Right cardiac atrium (tissue), 5 donors: ENCODE measurements at places on chromosomes 12 and 14.

GRCh38 chr14:66070542-66071319 lies 415.4 kb upstream of the CCDC196 start:
- peak; percentile 65 for DNase-seq

GRCh38 chr12:19263672-19264071 lies 134.1 kb downstream of the PLEKHA5 start:
- DNase-seq = no peak

- DNase-seq = no peak
These were observed 5.8 kb downstream of the KERA start for GRCh38 chr12:91052026-91052425.

GRCh38 chr12:25590011-25590721 lies 37.1 kb upstream of the LMNTD1 start:
- DNase-seq = no peak

DNA sequence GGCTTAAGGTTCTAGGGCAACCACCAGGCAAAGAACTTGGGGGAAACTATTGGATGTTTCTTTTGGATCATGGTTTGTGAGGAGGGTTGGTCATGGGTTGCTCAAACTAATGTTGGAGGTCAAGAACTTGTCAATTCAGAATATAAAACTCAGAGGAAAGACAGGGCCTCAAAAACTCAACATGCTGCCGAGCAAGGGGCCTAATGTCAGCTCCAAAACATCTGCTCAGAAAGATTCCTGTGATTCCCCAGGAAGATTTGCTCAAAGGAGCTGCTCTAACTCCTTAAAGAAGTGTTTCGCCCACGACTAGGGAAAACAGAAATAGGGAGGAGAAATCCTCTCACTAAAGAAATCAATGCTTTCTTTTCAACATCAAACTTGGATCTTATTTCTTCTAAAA lies 3.7 kb upstream of the IGF1 start:
- DNase-seq = no peak
